Osteoblast (primary cell): ENCODE measurements at places on chromosomes 3 and 15.
A peak's percentile ranks its signal among the peaks of the same experiment; 100 is the strongest.

DNA sequence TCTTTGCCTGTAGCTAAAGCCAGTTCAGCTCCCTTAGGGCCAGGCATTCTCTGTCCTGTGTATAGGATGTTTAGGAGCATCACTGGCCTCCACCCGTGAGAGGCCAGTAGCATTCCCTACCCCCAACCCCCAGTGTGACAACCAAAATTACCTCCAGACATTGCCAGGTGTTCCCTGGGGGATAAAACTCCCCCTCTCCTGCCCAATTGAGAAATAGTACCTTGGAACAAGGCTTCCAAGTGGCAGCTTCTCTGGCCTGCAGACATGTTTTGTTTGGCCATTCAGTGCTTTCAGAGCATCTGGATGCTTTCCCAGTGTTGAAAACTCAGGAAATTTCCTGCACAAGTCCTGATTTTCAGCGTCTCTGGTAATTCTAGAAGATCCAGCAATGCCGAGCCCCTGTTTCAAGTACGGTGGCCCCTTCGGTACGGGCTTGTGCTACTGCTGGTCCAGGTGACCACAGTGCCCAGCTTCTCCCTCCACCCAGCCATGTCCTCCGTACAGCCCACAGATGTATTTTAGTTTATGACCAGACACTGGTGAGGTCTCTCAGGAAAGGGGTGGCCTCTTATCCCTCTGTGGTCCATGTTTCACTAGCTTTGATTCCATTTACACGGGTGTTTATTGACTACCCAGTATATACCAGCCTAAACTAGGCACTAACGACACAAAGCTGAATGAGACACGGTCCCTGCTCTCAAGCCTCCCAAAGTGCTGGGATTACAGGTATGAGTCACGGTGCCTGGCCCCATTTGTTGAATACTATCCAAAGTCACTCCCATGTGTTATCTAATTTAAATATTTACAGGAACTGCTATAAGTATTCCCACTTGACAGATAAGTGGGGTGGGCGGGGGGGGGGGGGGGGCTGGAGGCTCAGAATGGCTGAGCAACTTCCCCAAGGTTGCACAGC, 125.4 kb upstream of the RAD18 start:
- no peak for DNase-seq

- DNase-seq = no peak
Measured at GRCh38 chr3:108806316-108806715, 16.3 kb upstream of the TRAT1 start.

- DNase-seq = no peak
Measured at GRCh38 chr3:64397573-64397972, 172.3 kb upstream of the PRICKLE2 start.

GRCh38 chr15:45199136-45199810, 11.5 kb upstream of the SHF start:
- no peak for DNase-seq

DNA sequence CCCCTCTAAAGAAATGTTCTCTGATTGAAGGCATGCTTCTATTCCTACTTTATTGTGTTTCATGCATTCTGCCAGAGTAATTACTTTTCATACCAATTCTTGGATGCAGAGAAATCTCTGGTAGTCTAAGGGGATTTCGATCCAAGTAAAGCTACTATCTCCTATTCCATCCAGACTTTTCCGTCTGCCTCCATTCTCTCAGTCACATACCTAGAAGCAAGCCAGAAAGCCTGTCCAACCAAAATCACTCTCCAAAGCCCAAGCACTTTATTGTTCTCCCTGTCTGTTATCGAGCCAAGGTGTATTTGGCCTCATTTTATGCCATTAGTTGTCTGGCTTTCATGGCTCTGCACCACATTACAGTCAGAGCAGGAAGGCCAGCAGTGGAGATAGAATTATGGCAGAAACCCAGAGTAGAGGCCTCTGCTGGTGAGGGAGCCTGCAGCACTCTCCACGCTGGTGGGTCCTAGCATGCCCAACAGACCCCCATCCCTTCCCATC, 95.9 kb downstream of the SLC49A4 start:
- no peak for DNase-seq

DNA sequence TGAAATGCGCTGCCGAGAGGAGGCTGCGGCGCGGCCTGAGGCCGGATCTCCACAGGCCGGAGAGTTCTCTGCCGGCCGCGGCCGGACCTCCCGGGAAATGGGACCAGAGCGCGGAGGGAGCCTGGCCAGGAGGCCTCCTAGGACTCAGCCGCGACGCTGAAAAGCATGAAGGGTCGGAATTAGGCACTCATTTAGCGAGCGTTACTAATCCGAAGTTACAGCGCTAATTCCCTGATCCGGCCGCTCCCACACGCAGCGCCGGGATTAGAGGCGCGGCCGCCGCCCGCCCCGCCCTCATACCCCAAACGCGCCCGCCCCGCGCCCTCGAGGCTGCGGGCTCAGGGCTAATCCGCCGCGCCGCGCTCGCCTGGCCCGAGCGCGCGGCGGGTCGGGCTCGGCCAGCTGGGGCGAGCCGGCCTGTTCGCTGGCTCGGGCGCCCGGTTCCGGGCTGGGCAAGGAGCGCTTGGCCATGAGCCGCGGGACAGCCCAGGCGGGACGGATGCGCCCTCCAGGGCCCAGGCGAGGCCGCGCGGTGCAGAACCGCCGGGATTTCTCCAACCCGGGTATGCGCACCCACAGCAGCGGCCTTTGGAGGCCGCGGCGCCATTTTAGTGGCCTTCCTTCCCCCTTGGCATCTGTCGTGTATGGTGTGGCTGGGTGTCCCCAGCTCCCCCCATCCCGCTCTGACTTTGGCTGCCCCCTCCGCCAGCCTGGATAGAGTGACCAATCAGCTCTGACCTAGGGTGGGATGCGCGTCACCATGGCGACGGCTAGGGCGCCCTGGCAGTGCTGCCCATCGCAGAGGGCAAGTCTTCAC, 36.8 kb upstream of the POLG start:
- DNase-seq = peak; percentile 91

GRCh38 chr3:191873736-191874135, 412.8 kb downstream of the PYDC2 start:
- no peak for DNase-seq

DNA sequence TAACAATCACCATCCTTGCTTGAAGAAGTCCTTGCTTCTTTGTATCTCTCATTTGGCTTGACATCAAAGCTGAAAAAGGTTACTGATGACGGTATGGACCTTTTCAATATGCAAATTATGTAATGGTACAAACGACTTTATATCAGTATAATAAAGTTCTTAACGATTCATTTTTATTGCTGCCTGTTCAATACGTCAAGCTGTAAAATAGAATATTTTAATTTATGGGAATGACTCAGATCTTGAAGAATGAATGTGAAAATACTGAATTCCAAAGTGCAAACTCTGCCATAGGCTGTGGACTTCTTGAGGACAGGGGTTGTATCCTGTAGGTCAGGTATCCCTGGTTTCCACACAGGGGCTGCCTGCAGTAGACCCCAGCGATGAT, 156.2 kb downstream of the PLCL2 start:
- no peak for DNase-seq

GRCh38 chr15:64019764-64020163, 26.5 kb downstream of the DAPK2 start:
- DNase-seq = peak; percentile 30

- DNase-seq = peak; percentile 91
Measured at GRCh38 chr15:25849157-25849921, 13.8 kb downstream of the ATP10A start.

DNA sequence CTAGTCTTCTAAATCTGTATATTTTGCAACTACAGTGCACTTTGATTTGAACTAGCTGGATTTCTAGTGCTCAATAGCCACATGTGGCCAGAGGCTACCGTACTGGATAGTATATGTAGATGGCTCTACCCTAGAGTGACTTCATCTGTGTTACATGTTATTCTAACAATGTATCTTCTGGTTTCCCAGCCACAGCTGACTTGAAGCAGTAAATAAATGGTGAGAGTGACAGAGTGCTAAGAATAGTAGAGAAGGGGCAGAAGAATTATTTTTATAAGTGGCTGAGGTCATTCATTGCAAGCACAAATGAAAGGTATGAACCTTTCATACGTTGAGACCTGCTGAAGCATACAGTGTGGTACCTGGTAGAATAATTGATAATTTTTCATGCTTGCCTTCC, 30.9 kb downstream of the KAT2B start:
- no peak for DNase-seq

DNA sequence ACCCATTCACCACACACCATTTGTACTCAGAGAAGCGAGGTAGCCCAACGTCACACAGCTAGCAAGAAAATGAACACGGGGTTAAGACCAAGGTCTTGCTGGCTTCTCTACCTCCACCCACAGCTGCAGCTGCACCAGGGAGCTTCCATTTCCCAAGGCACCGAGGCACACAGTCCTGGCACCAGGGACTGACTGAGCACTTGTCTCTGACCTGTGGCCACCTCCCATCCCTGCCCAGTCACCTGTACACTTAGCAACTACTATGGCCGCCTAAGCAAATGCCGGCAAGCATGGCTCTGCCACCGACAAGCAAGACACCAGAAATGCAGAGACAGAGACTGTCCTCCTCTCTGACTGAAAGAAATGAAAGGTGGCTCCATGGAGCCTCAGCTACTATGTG, 15.3 kb downstream of the ZXDC start:
- peak; percentile 52 for DNase-seq

DNA sequence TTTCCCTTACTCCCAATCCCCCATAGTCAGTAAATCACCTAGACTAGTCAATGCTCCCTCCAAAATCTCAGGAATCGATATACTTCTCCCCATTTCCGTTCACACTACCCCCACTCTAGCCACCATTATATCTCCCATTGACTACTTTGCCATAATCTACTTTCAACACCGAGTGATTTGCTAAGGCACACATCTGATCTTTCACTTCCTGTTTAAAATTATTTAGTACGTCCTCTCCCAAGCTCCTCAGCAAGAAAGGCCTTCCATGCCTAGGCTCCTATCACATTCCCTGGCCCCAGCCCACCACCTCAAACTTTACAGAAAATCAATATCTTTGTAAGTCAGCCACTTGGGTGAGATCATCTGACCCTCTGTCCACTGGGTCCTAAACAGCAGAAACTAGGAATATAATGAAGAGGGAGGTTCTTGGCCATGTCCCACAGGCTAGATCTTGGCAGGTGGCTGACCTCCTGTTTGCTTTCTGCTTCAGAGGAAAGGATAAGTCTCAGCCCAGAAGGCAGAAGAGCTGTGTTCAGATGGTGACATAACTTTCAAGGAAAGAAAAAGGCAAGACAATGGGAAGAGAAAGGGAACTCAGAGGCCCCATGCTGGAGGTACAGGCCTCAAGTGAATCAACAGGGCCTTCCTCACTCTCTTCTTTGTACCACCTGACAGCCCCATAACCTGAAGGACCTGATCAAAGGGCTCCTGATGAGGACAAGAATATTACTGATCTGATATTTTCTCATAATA, 103.0 kb downstream of the RPL22L1 start:
- DNase-seq = no peak

- DNase-seq = peak; percentile 88
Measured at GRCh38 chr15:40338041-40338657, 2.6 kb downstream of the CCDC9B start.

DNA sequence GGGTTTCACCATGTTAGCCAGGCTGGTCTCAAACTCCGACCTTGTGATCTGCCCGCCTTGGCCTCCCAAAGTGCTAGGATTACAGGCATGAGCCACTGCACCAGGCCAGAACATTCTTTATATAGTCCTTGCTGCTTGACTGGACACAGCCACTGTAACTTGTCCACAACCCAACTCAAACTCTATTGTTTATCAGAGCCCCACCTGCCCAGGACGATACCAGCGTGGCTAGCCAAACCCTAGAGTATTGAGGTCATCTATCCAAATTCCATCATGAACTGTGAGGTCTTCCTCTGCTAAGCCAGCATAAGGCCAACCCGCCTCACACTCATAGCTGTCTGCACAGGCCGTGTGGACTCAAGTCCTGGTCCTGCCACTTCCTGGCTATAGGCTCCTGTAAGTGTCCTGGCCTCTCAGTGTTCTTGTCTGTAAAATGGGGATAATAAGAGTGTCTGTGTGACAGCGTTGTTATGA, 63.9 kb downstream of the DAPK2 start:
- DNase-seq = no peak

GRCh38 chr15:80769829-80770705, 9.1 kb upstream of the CEMIP start:
- peak; percentile 8 for DNase-seq

DNA sequence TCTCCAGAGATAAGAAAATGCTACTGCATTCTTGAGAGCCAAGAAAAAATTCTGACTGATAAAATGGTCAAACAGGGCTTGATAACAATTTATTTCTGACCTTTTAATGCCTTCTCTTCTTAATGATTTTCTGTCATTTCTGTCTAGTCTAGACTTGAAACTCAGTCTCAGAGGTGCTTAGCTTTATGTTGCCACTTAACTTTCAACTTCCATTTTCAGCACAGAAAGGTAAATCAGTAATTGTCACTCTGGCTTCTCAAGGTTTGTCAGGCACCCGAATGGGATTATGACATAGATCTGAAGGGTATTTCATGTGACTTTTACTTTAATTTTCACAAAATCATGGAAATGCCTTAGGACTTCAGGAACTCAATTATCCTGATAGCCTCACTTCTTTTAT, 155.4 kb upstream of the GBE1 start:
- DNase-seq = no peak

GRCh38 chr3:124035463-124036121, 43.7 kb upstream of the ROPN1 start:
- DNase-seq = peak; percentile 26

- peak; percentile 97 for DNase-seq
Measured at GRCh38 chr15:74768771-74769342, 13.0 kb upstream of the CSK start.

- DNase-seq = no peak
Measured at GRCh38 chr3:149291178-149291577, 42.3 kb downstream of the TM4SF18 start.

DNA sequence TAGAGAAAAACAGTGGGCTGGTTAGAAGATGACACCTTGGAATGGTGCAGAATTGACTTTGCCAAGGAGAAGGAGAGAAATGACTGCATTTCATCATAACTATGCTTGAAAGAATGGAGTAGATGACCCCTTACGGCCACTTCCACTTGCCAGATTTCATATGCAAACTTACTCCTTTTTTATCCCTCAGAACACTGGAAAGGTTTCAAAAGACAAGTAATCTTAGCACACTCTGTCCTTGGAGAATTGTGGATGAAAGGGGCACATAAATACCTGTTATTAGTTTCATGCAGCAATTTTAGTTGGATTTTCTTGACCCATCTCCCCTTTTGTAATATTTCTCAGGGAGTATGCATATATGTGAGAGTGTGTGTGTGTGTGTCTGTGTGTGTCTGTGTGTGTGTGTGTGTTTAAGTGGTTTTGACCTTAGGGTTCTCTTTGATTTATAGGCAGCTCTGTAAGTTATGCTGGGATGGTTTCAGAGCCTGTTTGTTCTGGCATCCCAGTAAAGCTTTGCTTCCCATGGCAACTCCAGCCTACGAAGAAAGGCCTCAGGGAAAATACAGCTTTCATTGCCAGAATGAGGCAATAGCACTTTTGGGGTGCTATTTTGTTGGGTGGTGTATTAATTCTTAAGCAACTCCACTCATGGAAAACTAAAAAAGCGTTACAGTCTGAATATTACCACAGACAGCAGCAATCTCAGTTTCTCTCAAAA, 122.2 kb upstream of the TP63 start:
- no peak for DNase-seq

- DNase-seq = no peak
Measured at GRCh38 chr3:9059489-9060400, 96.5 kb upstream of the RAD18 start.
